NCI-H2029 treated with DMSO at 0.1 percent for 48 hours (cell line): ENCODE measurements at places on chromosomes 3 and 15.

DNA sequence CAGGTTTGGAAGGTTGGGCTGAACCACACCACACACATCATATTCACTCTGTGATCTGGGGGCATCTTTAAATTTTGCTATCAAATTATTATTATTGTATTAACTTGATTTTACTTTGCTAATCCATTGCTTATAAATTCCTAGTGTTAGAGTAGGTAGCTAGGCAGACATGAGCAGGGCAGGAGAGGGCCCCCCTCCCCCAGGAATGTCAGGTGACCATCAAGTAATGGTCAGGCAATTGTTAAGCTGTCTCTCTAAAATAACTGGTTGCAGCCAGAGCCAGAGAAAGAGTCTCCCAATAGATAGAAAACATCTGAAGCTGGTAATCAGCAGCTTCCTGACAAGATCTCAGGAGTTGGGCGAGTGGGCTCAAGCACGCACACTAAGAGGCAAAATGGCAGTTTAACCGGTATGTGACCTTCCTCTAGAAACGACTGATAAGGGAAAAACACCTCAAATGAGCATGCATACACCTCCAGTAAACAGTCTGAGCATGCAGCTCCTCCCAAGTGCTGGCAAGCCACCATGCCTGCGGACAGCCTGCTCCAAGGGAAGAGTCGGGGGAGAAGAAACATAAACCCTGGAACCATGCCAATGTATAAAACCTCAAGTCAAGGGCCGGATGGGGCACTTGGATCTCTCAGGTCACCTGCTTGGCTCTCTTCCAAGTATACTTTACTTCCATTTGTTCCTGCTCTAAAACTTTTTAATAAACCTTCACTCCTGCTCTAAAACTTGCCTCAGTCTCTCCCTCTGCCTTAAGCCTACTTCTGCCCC is 3.1 kb upstream of the CXCR6 start:
- DNase-seq: peak; percentile 60

GRCh38 chr3:9715764-9716437 is 12.3 kb downstream of the CPNE9 start:
- no peak for DNase-seq

- DNase-seq: no peak
These were observed 282.7 kb upstream of the RORA start for GRCh38 chr15:61511756-61512155.

DNA sequence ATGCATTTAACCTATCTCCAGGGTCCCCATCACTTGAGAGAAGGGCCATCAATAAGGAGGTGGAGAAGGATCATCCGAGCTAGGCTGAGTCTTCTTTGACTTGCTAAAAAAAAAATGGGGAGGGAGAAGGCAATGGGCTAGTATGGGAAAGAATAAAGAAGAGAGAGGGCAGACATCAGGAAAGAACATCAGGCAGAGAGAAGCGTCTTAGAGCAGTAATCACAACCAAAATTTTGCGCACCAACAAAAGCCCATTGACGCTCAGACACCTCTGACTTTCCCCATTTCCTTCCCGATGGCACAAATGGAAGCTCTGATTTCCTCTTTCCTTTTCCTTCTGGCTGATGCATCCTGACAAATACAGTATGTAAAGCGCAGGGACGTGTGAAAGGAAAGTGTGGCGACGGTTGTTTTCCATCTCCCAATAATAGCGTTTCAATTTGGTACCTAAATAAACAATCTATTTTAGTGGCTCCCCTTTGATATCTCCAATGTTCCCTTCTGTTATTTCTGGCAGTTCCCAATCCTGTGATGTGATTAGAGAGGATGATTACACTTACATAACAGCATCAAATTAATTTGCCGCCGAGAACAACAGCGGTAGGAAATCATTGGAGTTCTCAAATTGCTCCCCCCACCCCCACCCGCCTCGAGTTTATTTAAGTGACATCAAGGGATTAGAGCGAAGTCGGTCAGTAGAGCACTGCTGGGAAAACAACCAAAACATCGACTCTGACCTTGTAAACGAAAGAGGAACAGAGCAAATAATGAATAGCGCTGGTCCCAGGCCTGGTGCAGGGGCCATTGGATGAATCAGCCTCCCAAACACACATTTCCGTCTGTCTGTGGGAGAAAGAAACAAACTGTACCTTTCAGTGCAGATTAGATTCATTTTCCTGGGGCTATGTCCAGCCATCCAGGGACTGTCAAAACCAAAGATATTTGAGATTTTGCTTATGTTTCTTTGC is 273.3 kb upstream of the ICE2 start:
- no peak for DNase-seq

DNA sequence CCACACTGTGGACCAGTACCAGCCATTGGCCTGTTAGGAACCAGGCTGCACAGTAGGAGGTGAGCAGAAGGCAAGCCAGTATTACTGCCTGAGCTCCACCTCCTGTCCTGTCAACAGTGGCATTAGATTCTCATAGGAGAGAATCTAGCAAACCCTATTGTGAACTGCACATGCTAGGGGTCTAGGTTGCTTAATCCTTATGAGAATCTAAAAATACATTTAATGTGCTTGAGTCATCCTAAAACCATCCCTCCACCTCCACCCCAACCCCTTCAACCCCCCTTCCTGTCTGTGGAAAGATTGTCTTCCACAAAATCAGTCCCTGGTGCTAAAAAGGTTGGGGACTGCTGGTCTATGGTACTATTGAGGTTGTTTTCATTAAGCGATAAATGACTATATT is 49.3 kb upstream of the KCNAB1 start:
- DNase-seq: no peak
